ENCODE measurements at places on chromosomes 4 and X.

DNA sequence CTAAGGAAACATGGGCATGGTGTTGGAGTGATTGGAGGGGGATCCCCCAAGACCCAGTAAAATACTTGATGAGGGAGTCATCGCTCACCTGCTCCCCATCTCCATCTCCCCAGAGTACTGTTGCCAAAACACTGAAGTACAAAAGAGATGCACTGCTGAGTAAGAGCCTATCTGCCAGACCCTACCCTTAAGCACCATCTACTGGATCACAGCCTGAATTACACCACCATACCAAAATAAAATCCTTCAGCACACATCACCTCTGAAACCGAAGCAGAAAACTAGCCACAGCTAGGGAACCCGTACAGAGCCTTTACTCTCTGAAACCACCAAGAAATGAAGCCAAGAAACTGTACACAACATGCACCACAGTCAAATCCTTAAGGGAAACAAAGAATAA is 466.3 kb upstream of the ACTRT1 start:
- DNase-seq = peak; percentile 0

- DNase-seq = no peak
These were observed 1.4 kb downstream of the NSG1 start for GRCh38 chr4:4388311-4388790.

- DNase-seq = no peak
These were observed 10.3 kb downstream of the AKAP17A start for GRCh38 chrX:1601768-1602085.

- DNase-seq = no peak
These were observed 32.8 kb downstream of the TMEM131L start for GRCh38 chr4:153499005-153499404.

- no peak for DNase-seq
These were observed 112.9 kb downstream of the MBNL3 start for GRCh38 chrX:132375941-132376340.

DNA sequence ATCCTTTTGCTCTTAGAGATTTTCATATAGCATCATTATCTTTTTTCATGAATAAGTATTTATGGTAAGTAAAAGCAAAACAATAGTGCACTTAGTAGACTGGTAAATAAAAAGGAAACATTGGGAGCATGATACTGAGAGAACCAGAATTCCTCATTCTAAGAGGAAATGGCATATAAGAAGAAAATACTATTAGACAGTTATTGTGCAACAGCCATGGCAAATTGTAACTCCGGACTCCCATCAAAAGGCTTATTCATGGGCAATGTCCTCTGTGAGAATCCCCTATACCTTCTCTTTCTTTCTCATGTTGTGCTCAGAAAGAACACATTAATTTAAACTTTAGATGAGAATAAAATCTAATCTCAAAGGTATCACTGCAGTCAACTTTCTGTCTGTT is 42.4 kb downstream of the SPATA18 start:
- DNase-seq = no peak

DNA sequence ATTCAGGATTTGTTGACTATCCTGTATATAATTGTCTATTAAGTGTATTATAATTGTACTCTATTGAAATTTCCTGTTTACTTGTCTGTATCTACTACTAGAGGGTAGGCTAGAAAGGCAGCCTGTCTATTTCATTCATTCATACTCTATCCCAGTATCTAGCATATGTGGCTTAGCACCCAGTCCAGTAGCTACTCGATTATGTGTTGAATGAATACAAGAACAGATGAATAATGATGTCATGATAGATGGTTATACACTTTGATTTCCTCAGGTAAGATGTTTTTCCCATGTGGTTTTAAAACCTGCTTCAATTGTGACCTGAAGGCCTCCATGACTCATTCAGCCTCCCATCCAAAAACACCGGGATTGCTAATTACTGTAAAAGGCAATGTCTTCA is 68.0 kb downstream of the IL21 start:
- no peak for DNase-seq

DNA sequence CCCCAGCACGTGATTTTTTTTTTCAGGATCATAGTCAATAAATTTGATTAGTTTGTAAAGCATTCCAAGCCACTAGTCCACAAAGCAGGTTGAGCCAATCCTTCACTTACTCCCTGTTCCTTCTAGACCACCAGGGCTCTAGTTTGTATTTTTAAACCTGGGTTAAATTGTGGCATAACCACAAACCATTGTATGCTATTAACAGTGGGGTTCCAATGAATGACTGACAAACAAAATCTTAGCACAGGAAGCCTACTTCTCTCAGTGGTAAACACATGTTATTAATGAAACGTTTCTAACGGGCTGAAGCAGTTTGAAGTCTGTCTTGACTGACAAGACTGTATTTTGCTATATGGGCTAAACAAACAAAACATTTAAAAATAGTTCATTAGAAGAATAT is 48.6 kb upstream of the GYPA start:
- DNase-seq = no peak

DNA sequence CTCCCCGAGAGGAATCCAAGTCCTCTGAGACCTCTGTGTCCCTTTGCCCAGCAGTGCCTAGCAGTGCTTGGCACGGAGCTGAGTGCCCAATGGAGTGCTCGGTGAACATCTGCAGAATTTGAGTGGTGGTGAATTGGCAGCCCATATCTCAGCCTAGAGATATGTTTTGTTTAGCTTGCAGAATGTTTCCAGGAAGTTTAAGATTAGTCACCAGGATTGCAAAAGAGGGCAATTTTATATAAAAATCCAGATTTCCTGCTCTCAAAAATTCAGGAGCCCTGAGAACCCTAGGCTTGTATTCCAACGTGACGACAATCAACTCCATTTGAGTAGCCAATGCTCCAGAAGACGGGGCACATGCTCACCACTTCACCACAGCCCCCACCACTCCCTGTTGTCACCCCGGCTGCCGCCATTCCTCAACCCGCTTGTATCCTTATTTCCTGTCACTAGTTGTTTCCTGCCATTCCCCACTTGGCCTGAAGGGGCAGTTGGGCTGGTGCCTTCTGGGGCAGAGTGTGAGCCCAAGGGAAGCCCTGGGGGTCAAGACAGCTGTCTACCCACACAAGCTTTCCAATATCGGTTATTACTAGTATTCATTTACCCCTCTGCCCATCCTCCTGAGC is 116.9 kb downstream of the EFNB1 start:
- DNase-seq = peak; percentile 9

DNA sequence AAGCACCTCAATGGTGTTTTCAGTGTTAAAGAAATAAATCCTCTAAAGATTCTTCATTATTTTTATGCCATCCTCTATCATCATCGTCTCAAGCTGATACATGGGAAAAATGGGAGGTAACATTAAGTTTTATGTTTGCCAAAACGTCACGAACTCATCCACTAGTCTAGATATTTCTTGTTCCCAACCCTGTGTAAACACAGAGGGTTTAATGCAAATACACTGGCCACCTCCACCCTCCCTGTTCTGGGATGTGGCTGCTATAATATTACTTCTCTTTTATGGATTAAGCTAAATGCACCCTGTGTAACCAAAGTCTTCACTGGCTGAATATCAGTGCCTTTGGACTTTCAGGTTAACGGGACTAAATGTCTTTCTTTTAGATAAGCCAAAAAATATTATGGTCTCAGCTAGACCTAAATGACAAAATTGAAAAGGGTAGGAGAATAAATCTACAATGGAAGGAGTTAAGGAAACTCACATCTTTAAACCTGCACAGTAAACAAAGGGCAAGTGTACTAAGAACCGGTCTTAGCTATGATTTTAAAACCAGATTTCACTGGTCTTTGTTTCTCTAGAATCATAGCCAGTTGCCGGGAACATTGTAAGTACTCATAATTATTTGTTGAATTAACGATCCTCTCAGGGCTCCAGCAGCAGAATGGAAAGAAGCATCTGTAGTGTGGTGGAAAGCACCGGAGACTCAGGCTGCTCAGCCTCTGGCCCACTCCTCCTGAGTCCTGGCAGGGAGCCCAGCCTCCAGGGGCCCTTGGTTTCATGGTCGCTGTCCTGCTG is 103.5 kb upstream of the NOCT start:
- no peak for DNase-seq

- DNase-seq = no peak
These were observed 684.0 kb upstream of the MAGEB2 start for GRCh38 chrX:29531336-29531735.

- no peak for DNase-seq
These were observed 73.7 kb downstream of the SHROOM2 start for GRCh38 chrX:9859711-9860555.

- no peak for DNase-seq
These were observed 2.3 kb downstream of the SNCA start for GRCh38 chr4:89834486-89835209.

DNA sequence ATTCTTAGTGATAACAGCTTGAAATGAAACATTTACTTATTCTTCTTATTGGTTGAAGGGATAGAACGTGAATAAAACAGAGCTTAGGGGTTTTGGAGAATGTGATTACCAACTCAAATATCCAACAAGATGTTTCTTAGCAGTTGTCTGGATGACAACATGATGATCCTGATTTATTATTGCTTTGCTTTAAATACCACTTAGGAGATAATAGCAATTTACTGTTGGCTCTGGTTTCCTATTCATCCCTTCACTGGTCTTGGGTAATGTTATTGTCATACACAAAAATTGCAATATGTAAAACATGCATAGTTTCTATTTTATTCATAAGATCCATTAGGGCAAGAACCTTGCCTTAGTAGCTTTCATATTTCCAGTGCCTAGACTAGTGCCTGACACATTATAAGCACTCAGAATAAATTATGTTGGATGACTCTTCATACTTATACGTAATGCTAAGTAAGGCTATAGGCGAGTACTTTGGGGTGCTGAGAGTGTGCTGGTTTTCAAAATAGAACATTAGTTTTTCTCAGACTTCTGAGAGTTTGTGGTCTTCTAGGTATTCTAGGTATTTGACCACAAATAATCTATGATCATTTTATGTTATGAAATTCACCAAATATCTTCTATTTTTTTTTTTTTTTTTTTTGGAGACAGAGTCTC is 58.6 kb upstream of the PGRMC2 start:
- DNase-seq = no peak

DNA sequence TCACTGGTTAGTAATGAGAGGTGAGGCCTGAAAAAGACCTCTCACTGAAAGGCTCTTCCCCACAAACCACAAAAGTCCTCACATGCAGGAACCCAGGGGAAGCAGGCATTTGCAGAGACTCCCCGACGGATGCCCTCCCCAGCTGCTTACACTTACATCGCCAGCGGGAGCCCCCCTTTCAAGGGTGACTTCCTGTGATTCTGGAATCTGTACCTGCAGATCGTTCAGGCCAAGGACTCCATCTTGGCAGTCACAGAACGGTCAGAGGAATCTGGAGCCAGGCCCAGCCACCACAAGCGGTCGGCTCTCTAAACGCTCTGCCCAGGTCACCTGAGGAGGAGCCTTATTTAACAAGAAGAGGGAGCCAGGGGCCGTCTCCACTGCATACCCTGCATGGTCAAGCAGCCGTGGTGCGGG is 71.3 kb upstream of the STS start:
- DNase-seq = no peak

GRCh38 chrX:150766351-150767044 is 73.3 kb downstream of the MTMR1 start:
- no peak for DNase-seq

DNA sequence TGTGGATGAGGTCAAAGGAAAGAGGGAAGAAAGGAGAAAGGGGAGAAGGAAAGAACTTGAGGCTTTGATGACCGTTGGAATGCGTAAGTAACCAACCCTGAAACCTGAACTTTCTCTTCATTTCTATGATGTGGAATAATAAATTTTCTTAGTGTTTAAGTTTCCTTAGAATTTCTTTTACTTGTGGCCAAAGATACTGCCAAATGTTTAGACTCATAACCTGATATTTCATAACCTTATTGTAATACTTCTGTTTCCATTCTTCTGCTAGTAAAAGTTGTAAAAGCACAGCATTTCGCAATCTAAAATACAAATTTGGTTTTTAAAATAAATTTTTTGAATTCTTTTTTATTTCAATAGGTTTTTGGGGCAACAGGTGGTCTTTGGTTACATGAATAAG is 258.5 kb upstream of the GIMD1 start:
- DNase-seq = no peak

DNA sequence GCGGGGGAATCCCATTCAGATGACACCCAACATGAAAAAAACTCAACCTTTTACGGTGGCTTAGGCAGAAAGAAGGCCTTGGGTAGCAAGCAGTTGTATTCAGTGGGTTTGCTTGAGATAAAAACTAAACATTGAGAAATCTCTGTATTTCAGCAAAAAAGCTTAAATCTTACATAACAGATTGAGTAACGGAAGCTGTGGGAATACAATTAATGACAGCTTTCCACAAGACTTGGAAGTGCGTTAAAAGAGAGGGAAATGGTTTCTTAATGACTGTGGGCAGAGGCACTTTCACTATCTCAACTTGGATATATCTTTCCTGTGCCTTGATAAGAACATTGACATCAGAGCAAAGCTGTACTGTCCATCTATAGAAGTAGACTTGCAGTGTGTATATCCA is 418.5 kb upstream of the HS3ST1 start:
- no peak for DNase-seq

DNA sequence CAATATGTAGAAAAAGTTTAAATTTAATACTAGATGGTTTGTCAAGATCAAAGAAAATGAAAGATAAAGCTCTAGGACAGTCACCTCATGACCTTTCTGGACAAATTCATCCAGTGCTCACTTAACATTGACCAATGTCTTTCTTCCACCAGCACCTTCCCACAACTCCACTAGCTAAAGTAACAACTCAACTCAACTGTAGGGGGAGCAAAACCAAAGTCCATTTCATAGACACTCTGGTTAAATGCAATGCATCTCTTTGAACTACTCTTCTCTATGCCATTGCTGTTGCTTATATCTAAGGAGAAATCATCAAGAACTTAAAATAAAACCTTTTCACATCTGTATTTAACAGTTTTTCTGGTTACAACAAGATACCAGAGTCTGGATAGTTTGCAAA is 25.1 kb downstream of the UGT2B4 start:
- no peak for DNase-seq

GRCh38 chr4:120056246-120056645 is 10.4 kb downstream of the MAD2L1 start:
- DNase-seq = no peak

GRCh38 chr4:7309181-7309580 is 116.8 kb downstream of the SORCS2 start:
- no peak for DNase-seq

DNA sequence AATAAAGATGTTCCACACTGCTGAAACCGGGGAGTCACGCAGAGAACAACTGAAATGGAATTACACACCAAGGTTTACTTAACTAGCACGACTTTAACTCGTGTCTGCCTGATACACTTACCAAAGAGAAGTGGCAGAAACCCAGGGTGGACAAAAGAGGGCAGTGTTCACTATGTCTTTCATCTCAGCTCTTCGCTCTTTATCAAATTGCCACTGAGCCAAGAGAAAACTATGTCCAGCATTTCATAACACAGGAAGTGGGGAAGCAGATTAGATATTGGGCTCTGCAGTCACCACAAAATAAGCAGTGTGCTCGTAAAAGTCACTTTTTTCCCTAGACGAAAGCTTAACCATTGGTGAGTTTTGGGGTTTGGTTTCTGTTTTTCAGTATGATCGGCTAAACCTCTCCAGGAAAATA is 155.7 kb downstream of the CHIC2 start:
- DNase-seq = peak; percentile 77

Measured in RWPE1 (cell line).